Stimulated activated naive CD4-positive, alpha-beta T cell treated with Interleukin-2 at 50 U/mL for 16 hours (primary cell): ENCODE measurements at places on chromosomes 13 and 19.

DNA sequence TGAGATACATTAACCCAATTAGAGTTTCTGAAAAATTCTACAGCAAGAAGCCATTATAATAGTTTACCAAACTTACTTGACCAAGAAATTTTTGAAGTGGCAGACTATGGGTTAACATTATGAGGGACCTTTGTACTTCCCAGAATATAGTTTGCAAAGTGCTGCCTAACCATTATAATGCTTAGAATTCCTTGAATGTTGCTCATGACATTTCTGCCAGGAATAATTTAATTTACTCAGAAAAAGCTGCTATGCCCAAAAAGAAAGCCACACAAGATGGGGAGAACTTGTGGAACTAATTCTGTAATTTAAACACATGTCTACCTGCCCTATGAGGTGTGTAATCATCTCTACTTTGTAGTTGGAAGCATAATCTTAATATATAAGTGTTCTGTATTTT is 58.1 kb upstream of the MYCBP2 start:
- DNase-seq = no peak

DNA sequence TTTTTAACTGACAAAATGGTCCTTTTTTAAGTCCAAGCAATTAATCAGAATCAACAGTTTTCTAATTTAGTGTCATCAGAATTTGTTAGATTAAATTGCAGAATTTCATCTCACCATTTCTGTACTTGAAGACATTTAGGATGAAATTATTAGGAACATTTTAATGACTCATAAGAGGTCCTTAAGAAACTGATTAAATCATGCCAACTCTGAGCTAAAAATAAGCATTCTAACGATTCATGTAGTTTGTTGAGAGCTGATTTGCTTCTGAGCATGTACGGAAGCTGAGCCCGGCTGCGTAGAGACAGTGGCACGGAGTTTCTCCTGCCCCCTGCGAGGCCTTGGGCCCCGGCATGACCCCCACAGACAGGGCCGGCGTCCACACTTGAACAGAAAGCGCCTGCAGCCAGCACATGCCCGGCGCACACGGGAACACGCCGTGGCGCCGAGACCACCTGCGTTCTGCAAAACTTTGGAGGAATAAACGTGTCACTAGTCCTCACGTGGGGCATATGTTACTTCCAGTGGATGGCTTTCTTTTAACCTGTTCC is 89.7 kb upstream of the MCF2L start:
- DNase-seq = no peak

DNA sequence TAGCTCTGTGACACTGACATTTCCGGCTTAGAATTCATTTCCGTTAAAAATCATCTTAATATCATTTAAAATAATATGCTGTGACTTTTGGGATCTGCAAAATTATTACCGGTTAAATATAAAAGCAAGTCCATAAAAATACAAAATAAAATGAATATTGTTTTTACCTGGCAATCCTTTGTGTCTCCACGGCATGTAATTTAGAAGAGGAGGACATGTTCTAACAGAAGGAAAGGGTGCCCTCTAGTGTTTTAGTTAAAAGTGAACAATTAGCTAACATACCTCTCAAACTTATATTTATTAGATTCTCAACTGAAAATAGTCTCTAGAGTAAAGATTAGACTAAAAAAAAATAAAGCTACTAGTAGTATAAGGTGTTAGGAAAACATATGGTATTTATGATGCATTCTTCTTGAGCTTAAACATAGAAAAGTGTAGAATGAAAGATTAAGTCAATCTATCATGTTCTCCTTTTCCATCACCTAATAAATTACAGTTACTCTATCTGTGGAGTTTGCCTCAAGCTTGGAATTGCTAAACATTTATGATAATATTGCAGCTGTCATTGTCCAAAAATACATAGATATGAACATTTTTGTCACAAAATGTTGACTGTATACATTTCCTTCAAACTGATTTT is 676.7 kb upstream of the SPRY2 start:
- no peak for DNase-seq

GRCh38 chr13:64239372-64239771 is 2823.7 kb upstream of the PCDH20 start:
- DNase-seq = no peak

GRCh38 chr19:47272448-47273312 is 2.0 kb upstream of the INAFM1 start:
- no peak for DNase-seq

GRCh38 chr19:41575998-41576397 is at the start of gene CEACAM21:
CEACAM21 (plus strand) TSS chr19:41576166; CDS start chr19:41576275, 109 bp downstream.
- DNase-seq = peak; percentile 35

DNA sequence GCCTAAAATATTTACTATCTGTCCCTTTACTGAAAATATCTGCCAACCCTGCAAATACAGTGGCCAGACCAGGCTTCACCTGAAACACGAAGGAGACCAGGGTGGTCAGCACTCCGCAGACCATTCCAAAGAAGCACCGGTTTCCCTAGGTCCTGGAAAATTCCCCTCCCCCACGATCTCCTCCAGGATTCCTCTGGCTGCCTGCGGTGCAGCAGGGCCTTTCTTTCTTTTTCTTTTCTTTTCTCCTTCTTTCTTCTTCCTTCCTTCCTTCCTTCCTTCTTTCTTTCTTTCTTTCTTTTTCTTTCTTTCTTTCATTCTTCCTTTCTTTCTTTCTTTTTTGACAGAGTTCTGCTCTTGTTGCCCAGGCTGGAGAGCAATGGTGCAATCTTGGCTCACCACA is 152.7 kb downstream of the USP12 start:
- DNase-seq = no peak

GRCh38 chr19:35363711-35364425 is 5.6 kb downstream of the FFAR3 start:
- DNase-seq = no peak

GRCh38 chr13:41622432-41623429 is 165.4 kb downstream of the RGCC start:
- DNase-seq = no peak

GRCh38 chr13:41222259-41222852 is 28.0 kb upstream of the KBTBD7 start:
- DNase-seq = peak; percentile 13

- no peak for DNase-seq
Measured at GRCh38 chr13:66262330-66262729, 967.8 kb downstream of the PCDH9 start.

DNA sequence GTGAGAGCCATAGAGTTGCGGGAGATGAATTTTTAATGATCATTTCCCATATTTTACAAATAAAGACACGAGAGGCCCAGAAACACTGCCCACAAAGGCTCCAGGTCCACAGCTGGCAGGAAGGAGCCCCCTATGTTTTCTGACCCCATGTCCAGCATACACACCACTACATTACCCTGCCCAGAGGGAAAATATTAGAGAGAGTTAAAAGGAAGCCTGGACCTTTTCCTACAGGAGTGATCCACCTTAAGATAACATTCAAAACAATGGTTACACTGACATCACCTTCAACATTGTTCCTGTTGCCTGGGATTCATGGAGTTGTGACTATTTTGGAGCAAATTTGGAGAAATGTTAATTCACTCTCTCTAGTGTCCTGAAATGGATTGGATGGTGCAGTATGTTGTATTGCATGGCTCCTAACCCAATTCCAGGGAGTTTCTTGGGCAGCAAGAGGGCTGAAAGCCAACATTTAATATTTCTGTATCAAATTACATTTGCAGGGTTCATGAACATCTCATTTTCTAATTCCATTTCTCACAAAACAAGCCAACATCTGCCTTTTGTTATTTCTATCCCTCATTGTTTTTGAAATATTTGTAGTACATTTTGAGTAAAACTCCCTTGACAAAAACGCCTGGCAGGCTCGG is 172.5 kb downstream of the DLEU7 start:
- DNase-seq = no peak

DNA sequence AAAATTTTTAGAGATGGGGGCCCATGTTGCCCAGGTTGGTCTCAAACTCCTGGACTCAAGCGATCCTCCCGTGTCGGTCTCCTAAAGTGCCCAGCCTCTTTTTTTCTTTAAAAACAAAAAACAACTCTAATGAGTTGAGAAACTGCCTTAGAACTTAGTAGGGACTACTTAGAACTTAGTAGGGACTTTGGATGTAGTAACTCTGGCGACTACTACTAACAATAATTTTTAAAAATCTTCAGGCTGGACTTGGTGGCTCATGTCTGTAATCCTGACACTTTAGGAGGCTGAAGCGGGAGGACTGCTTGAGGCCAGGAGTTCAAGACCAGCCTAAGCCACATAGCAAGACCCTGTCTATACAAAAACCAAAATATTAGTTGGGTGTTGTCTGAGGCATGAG is 515 bp upstream of the C19orf67 start:
- DNase-seq = no peak

GRCh38 chr13:87777387-87777786 is 106.2 kb downstream of the SLITRK5 start:
- no peak for DNase-seq

DNA sequence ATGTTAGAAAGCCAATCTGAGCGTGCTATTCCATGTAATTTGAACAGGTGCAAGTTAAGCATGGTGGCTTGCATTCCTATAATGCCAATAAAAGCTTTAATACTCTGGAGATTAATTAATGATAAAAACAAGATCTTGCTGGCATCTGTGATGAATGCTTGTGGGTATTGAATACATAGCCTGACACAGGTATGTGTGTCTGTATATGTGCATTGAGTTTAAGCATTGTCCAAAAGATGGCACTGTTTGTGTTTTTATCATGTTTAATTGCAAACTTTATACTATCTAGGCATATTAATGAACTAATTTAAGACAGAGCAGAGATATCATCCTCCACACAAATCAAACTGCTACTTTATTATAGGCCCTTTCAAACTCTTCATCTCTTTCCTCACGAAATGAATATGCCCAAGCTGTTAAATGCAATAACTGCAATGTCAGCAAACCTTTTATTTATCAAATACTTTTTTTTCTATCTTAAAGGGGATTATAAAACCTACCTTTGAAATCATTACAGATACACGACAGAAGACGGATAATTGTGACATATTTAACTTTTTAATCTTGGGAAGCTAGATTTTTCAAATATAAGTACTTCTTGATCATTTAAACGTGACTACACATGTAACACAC is 86.5 kb downstream of the TNFSF11 start:
- no peak for DNase-seq

- DNase-seq = peak; percentile 50
Measured at GRCh38 chr19:18284712-18285360, 3.4 kb upstream of the JUND start.

GRCh38 chr13:47326061-47326460 is 429.2 kb upstream of the HTR2A start:
- DNase-seq = no peak

- DNase-seq = no peak
Measured at GRCh38 chr13:24192811-24193162, 32.3 kb downstream of the SPATA13 start.

DNA sequence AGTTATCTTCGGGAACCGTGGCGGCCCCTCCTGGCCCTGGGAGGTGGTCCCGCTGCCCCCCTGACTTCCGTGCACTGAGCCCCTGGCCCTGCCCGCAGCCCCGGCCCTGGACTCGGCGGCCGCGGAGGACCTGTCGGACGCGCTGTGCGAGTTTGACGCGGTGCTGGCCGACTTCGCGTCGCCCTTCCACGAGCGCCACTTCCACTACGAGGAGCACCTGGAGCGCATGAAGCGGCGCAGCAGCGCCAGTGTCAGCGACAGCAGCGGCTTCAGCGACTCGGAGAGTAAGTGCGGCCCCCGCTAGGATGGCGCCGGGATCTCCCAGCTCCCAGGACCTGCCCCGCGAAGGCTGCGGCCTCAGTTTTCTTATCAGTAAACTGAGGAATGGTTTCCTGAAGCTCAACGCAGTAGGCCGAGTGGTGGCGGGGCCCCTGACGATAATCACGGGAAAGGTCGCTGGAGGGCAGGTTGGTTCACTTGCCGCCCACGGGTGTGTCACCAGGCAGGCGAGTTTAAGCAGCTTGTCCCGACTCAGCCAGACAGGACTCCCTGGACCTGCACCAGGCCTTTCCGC is 924 bp downstream of the RGCC start:
- DNase-seq = peak; percentile 50

GRCh38 chr13:113146750-113147149 is 11.7 kb upstream of the PROZ start:
- DNase-seq = no peak

DNA sequence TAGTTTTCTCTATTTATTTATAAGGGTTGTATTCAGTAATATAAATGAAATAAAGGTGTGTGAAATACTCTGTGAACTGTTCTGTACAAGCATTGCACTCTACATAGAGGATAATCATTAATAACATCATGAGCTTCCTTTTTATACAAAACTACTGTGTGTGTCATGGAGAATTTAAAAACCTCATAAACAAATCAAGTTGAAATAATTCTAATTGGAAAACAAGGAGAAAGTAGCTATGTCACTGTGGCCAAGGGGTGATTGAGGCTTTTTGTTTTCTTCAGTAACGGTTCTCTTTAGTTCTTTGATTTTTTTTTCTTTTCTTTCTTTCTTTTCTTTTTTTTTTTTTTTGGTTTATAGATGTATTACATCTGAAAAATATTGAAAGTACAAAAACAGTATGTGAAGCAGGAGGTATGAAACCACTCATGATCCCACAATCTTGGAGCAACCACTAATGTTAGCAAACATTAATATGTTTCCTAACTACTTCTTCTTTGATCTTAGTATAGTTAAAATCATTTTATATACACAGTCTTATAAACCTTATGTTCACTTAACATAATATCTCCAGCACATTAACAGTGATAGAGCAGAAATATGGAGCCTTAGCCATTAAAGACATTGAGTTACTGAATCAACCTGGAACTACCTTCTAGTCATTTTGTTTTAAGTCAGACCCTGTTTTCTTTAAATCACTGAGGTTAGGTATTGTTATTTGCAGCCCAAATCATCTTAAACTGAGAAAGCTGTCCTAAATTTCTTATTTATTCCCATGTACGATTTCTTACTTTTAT is 45.4 kb downstream of the WDFY2 start:
- DNase-seq = no peak
